ENCODE measurements at places on chromosomes 1 and 21.

DNA sequence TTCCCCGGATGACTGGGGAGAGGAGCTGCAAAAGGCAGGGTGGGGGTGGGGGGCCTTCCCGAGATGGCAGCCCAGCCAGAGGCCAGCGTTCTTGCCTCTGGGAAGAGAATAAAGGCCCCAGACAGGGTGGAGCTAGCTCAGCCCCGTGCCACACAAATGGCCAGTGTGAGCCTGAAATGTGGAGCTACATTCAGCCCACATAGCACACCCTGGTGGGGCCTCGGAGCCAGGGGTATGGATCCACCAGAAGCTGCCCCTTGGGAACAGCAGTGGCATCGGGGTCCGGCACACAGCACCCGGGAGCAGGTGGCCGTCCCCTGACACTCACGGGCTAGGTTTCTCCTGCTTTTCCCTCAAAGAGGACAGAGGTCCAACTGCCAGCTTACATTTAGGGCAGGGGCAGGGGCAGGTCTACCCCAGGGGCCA, 93.9 kb downstream of the PDE9A start:
- DNase-seq = no peak

- DNase-seq = no peak
These were observed 98.6 kb upstream of the PDE4B start for GRCh38 chr1:65694126-65694525.

DNA sequence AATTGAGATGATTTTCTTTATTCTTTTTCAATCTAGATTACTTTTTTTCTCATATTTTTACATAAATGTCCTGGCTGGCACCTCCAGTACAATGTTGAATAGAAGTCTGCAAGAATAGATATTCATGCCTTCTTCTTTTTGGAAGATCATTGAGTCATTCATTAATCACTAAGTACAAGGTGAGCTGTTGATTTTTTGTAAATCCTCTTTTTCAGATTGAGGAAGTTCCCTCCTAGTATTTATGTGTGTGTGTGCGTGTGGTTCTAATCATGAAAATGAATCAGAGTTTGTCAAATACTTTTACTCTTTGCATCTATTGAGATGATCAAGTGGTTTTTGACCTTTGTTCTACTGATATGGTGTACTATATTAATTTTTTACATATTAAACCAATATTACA, 859.3 kb downstream of the KCNT2 start:
- DNase-seq = no peak

- DNase-seq = no peak
These were observed 3.1 kb downstream of the COQ8A start for GRCh38 chr1:226943156-226943555.

DNA sequence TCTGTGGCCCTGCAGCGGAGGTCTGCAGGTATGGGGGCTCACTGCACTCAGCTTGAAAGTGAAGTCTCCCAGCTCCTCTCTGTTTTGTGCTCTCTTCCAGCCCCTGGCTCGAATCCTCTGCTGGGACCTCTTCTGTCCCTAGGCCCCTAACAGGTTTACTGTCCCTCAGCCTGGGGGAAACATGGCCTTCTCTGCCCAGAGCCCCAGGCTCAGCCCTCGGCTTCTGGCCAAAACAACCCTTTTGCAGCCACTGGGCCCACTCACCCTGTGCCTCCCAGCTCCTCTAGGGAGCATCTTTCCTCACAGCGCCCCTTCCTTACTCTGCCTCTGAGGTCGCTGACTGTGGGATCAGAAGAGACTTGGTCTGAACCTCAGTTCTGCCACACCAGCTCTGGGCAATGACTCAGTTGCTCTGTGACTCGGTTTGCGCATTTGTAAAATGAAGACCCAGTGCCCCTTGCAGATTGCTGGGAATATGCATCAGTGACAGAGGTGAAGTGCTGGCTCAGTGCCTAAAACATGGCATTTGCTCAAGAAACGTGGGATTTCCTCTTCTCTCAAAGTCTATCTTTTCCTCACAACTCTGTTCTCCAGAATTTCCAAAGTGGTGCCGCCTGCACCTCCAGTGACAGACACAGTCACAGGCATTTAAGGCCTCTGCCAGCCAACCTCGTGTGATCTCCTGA, 26.5 kb upstream of the TENT5C start:
- DNase-seq = no peak

- no peak for DNase-seq
These were observed 11.6 kb upstream of the CD1D start for GRCh38 chr1:158169105-158169504.

DNA sequence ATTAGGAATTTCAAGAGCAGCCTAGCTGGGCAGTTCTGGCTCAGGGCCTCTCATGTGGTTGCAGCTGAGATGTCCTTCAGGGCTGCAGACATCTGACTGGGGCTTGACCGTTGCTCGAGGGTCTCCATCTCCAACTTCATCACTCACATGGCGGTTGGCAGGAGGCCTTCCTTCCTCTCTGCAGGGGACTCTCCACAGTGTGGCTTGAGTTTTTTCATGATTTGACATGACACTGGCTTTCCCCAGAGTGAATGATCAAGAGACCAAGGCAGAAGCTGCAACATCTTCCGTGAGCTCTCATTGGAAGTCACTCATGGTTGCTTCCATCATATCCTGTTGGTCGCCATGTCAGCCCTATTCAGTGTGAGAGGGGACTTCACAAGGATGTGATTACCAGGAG, 74.6 kb downstream of the RUNX3 start:
- DNase-seq = no peak

DNA sequence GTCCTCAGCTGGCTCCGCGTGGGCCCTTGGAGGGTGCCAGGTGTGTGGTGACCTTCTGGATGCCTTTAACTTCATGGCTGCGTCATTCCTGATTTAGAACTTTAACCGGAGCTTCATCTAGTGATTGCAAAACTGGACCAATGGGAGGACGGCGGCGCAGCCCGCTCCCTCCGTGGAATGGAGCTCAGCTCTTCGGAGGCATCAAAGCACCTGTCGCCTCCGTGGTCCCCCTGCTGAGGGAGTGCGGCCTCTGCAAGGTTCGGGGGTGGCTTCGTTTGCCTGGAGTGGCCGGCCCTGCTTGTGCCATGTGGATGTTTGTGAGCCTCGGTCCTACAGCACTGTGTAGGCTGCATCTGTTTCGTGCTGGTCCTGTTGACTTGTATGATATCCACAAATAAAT, 14.2 kb downstream of the CSTB start:
- DNase-seq = no peak

DNA sequence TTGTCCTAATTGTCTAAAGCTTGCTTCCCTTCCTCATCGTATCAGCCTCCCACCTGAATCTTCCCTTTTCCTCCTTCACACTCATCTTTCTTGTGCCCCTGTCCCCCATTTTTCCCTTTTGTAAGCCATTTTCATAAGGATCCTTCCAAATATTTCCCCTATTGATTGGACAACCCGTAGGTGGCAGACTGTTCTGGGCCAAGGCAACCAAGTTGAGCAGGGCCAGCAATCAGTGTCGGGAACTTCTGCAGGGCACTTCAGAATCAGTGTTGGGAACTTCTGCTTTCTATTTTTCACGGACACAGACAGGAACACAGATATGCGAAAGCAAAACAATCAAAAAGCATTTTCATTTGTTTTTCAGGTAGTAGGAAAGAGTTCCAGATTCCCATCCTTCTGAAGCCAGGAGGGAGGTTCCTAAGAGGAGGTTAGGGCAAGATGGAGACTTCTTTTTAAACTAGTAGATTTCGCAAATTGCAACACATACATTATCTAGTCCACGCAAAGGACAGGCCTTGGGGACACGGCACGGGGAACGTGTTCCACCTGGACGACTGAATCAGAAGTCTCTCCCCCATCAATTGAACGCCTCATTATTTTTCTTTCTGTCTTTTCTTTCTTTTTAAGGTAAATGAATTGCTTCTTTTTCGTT, 691 bp upstream of the MPZL1 start:
- no peak for DNase-seq

DNA sequence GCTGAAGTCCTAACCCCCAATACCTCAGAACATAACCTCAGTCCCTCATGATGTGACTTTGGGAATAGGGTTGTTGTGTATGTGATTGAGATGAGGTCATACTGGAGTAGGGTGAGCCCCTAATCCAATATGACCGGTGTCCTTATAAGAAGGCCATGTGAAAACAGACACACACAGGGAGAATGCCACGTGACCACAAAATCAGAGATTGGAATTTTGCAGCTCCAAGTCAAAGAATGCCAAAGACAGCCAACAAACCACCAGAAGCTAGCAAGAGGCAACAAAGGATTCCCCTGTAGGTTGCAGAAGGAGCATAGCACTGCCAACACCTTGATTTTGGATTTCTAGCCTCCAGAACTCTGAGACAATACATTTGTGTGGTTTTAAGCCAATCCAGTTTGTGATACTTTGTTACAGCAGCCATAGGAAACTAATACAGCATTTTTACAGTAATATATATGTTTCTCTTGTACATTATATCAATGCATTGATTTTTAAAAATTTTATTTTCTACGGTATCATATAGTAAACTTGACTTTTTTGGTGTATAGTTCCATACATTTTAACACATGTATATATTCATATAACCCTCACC, 5.4 kb downstream of the ZSWIM5 start:
- no peak for DNase-seq

GRCh38 chr1:22689505-22689904, 21.1 kb upstream of the EPHB2 start:
- DNase-seq = peak; percentile 83

GRCh38 chr1:13697738-13698137, 2.2 kb upstream of the PRDM2 start:
- DNase-seq = no peak

- peak; percentile 31 for DNase-seq
These were observed 47.6 kb downstream of the KRTAP19-8 start for GRCh38 chr21:30990514-30991262.

- no peak for DNase-seq
These were observed 4.4 kb downstream of the F13B start for GRCh38 chr1:197062692-197063091.

GRCh38 chr1:2860476-2861142, 59.1 kb upstream of the TTC34 start:
- no peak for DNase-seq

GRCh38 chr1:9884805-9885204, 25.3 kb downstream of the CTNNBIP1 start:
- DNase-seq = no peak

DNA sequence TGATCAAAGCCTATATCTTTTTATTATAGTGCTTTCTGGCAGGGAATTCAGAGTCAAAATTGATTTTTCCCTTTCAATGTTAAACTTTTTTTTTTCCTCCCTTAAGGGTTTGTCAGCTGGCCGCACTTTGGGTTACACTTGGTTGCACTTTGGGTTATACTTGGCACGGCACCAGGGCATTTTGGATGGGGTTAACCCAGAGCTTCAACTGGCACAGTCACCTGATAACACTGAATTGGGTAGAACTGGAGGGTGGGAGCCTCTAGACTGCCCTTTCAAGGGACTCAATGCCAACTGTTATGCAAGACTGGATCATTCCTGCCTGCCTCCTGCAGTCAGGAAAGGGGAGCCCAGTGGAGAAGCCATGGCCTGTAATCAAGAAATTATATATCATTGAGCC, 211.5 kb downstream of the KCNJ6 start:
- DNase-seq = no peak

- DNase-seq = no peak
These were observed 56.2 kb upstream of the EPS8L3 start for GRCh38 chr1:109819906-109820305.

DNA sequence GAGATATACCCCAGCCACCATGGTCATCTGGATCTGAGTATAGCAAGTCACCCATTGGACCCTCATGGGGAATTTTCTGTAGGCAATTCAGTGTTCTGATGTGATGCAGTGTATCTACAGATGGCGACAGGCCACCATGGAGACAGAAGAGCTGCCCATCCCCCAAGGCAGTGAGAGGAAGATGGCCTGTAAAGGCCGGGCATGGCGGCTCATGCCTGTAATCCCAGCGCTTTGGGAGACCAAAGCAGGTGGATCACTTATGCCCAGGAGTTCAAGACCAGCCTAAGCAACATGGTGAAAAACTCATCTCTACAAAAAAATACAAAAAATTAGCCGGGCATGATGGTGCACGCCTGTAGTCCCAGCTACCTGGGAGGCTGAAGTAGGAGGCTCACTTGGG, 41.1 kb upstream of the CTPS1 start:
- DNase-seq = no peak

GRCh38 chr1:180358649-180359048, 128.6 kb downstream of the LHX4 start:
- DNase-seq = no peak

- no peak for DNase-seq
These were observed 204.9 kb upstream of the JUN start for GRCh38 chr1:58988752-58989151.

GRCh38 chr21:36149788-36150711, 6.6 kb upstream of the DOP1B start:
- DNase-seq = no peak
